Smooth muscle cell of bladder (primary cell): ENCODE measurements at places on chromosomes 6 and 20. TPM values are rescaled to one million over a fixed set of nuclear protein-coding genes. Genes with fewer than 3 reads are reported as not detected.

Gene PTCRA
- total RNA-seq = not detected in 2 replicates

Gene POPDC3
- total RNA-seq = 8.2 and 14.3 TPM in 2 replicates

Gene TINAG
- total RNA-seq = not detected in 2 replicates

Gene EGFL8
- total RNA-seq = 0.57 and 1.2 TPM in 2 replicates

Gene TUBB
- 310 and 353 TPM in 2 replicates for total RNA-seq

Gene GRIK2
- 1.3 and 3.5 TPM in 2 replicates for total RNA-seq

Gene GNMT
- total RNA-seq = not detected in 2 replicates

Gene INSM1
- total RNA-seq = not detected in 2 replicates
